T-helper 17 cell (primary cell): ENCODE measurements at places on chromosomes 7 and 10. TPM values are rescaled to one million over a fixed set of nuclear protein-coding genes. Genes with fewer than 3 reads are reported as not detected.

DNA sequence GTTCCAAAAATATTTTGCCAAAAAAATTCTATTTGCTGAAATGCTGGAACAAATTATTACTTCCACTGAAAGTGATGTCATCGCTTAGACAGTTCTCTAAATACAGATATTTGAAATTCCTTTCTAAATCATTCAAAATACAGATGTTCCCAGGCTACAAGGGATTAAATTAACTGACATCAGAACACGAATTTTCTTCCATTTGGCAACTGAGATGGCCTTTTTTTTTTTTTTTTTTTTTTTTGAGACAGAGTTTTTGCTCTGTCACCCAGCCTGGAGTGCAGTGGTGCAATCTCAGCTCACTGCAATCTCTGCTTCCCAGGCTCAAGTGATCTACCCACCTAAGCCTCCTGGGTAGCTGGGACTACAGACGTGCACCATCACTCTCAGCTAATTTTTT, 57.0 kb downstream of the P4HA1 start:
- no peak for DNase-seq
- H3K36me3 ChIP-seq: no peaks in the 10 kb centered on the region
- H3K4me1 ChIP-seq: no peaks in the 10 kb centered on the region
- no peak overlapping the region for H3K4me3 ChIP-seq
- no peaks in the 10 kb centered on the region for H3K27me3 ChIP-seq

- H3K27me3 ChIP-seq: no peaks in the 10 kb centered on the region
- H3K4me1 ChIP-seq: peaks cover 2% of the 10 kb centered on the region
- peak overlapping the region; percentile 19 for H3K27ac ChIP-seq
Measured at GRCh38 chr10:67936416-67936815, 52.0 kb downstream of the SIRT1 start.

DNA sequence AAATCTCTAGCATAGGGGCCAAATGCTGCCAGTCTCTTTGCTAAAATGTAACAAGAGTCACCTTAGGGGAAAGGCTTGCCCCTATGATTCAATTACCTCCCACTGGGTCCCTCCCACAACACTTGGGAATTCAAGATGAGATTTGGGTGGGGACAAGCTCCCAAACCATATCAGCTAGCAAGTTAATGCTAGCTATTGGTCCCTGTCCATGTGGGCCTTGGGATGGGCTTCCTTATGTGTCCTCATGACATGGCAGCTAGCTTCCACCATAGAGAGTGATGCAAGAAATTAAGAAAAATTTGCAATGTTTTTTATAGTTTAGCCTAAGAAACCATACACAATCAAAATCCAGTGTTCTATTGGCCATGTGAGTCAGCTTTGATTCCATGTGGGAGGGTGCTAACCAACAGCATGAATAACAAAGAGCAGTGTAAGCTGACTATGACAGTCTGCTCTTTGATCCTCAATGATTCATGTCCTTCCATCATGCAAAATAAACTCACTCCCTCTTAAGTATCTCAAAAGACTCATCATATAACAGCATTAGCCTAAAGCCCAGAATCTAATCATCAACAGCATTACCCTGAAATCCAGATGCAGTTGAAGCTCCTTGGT, 21.7 kb upstream of the ZNF365 start:
- peaks cover 2% of the 10 kb centered on the region for H3K36me3 ChIP-seq
- no peak for DNase-seq
- H3K4me1 ChIP-seq: no peaks in the 10 kb centered on the region
- H3K4me3 ChIP-seq: no peak overlapping the region
- no peak overlapping the region for H3K27ac ChIP-seq

The SPDYE5 gene
- total RNA-seq: not detected
